ENCODE measurements at places on chromosomes 6 and 20.

GRCh38 chr6:30876039-30876730 is 8.1 kb upstream of the DDR1 start:
- no peak for DNase-seq

- no peak for DNase-seq
Measured at GRCh38 chr6:142183351-142183750, 36.3 kb downstream of the VTA1 start.

GRCh38 chr6:83985308-83985713 is 48.3 kb upstream of the MRAP2 start:
- DNase-seq: no peak

GRCh38 chr6:24581084-24581669 is 64.8 kb downstream of the KIAA0319 start:
- peak; percentile 49 for DNase-seq

GRCh38 chr6:33432546-33432945 is 12.7 kb downstream of the SYNGAP1 start:
- DNase-seq: no peak

DNA sequence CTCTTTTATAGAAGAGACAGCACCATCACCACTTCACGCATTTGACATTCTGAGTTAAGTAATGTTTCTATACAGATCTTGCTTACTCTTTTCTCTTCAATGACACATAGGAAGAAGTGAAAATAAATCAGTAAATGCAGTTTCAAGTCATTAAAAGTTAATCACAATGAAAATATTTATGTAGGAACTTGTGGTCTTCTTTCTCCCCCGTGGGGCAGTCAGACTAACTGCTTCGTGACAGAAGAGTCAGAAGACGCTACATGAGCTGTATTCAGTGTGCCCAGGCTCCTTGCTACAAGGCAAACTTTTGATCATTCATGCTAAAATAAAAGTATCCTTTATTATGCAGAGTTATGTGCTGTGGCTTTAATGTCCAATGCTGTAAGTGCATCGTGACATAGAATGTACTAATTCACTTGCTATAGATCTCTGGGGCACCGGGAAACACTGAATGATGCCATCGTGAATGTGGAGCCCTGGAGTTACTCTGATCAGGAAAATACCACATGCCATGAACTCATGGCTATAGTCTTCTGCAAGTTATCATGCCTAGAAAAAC is 117.8 kb upstream of the TRAF3IP2 start:
- no peak for DNase-seq

- no peak for DNase-seq
Measured at GRCh38 chr20:52833901-52834300, 138.3 kb upstream of the TSHZ2 start.

DNA sequence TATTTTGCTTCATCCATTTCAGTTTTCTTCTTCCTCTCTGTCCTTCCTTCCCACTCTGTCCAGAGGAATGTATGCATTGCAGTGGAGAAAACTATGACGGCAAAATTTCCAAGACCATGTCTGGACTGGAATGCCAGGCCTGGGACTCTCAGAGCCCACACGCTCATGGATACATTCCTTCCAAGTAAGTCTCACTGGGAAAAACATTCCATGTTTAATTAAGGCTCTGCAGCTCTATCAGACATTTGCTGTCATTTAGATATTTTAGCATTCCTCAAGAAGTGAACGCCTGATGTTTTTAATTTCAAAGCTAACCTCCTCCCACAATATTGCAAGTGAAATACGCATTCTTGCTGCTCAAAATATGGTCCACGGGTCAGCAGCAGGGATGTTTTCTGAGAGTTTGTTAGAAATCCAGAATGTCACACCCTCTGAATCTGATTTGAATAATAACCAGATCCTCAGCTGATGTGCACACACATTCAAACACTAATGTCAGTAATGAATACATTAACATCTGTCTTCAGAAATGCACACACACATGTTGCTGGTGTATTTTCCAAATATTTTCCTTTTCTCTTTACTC is 12.8 kb downstream of the PLG start:
- no peak for DNase-seq

DNA sequence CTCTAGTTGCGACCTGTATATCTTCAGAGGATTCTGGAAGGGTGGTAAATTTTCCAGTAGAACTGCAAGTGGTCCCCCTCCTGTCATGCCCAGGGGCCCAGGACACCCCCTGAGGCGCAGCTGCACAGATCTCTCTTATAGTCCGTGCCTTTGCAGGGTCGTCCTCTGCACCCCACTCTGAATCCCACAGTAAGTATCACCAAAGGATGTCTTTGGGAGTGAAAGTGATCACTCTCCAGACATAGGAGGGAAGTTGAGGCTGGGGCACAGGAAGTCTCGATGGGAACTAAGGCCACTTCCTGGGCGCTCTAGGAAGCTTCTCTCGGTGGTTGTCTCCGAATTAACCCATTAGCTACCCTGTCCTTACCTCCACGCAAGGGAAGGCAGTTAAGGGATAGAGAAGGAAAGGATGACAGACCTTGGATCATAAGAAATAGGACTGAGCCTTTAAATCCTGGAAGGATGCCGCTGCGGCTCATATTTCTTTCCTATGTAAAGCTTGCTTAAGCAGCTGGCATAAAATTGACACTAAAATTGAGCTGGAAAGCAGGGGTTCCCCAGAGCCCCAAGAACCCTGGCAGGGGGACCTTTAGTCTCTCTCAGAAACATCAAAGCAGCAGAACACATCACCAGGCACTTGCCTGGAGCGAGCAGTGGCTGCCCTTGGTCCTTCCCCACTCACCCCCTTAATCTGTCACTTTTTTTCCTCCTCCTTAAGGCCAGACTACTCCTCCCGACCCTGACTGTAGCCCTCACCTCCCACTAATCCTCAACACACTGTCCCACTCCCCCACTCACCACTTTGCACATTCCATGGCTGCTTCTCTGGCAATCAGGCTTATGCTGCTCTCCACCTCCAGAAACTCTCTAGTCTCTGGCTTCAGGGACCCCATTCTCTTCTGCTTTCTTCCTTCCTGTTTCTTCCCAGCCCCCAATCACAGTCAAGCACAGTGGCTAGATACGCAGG is at the start of gene ZKSCAN4:
ZKSCAN4 (minus strand) TSS at position 261 of the 967 bp plus-strand sequence. CDS start 289 bp downstream, outside the sequence.
- DNase-seq: peak; percentile 72
